Foreskin keratinocyte (primary cell): ENCODE measurements at places on chromosomes 6 and 20. TPM values are rescaled to one million over a fixed set of nuclear protein-coding genes. Genes with fewer than 3 reads are reported as not detected.

RING1 gene
- 35.3 and 37.1 TPM in 2 replicates for total RNA-seq

OPRL1 gene
- 0.10 and 0.14 TPM in 2 replicates for total RNA-seq

PTCRA gene
- not detected in 2 replicates for total RNA-seq

TMC2 gene
- total RNA-seq = not detected in 2 replicates

THBS2 gene
- 345 and 346 TPM in 2 replicates for total RNA-seq

LGSN gene
- total RNA-seq = not detected in 2 replicates

DUSP15 gene
- not detected in 2 replicates for total RNA-seq

OR2H2 gene
- total RNA-seq = not detected in 2 replicates

SEL1L2 gene
- not detected in 2 replicates for total RNA-seq

SUMO4 gene
- 0.44 and 0.56 TPM in 2 replicates for total RNA-seq

TRIM31 gene
- 0.04 TPM in 1 of 2 replicates, not detected in the other for total RNA-seq

WFDC6 gene
- not detected in 2 replicates for total RNA-seq

AFG1L gene
- total RNA-seq = 3.7 and 4.7 TPM in 2 replicates

HLA-DRB5 gene
- total RNA-seq = not detected in 2 replicates

C2 gene
- total RNA-seq = not detected in 2 replicates

FAM184A gene
- 0.14 and 0.17 TPM in 2 replicates for total RNA-seq
